ENCODE measurements at places on chromosomes 5 and 9. TPM values are rescaled to one million over a fixed set of nuclear protein-coding genes. Genes with fewer than 3 reads are reported as not detected.

The SPATA6L gene
- 4.3 TPM for total RNA-seq

The WHRN gene
- 90.6 TPM for total RNA-seq

The FABP6 gene
- not detected for total RNA-seq

The PPIC gene
- total RNA-seq, result not detected

The PPP2CA gene
- 191 TPM for total RNA-seq

The CDKN2B-AS1 gene
- total RNA-seq, result 3.1 TPM

The PHYHD1 gene
- total RNA-seq, result 6.0 TPM

The G3BP1 gene
- 94.9 TPM for total RNA-seq

The ENTREP1 gene
- total RNA-seq, result not detected

Data from natural killer cell (primary cell).